CD4-positive, alpha-beta T cell treated with Interleukin-10 for 1 hour (primary cell): ENCODE measurements at places on chromosomes 12 and 14.
A peak's percentile ranks its signal among the peaks of the same experiment; 100 is the strongest.

DNA sequence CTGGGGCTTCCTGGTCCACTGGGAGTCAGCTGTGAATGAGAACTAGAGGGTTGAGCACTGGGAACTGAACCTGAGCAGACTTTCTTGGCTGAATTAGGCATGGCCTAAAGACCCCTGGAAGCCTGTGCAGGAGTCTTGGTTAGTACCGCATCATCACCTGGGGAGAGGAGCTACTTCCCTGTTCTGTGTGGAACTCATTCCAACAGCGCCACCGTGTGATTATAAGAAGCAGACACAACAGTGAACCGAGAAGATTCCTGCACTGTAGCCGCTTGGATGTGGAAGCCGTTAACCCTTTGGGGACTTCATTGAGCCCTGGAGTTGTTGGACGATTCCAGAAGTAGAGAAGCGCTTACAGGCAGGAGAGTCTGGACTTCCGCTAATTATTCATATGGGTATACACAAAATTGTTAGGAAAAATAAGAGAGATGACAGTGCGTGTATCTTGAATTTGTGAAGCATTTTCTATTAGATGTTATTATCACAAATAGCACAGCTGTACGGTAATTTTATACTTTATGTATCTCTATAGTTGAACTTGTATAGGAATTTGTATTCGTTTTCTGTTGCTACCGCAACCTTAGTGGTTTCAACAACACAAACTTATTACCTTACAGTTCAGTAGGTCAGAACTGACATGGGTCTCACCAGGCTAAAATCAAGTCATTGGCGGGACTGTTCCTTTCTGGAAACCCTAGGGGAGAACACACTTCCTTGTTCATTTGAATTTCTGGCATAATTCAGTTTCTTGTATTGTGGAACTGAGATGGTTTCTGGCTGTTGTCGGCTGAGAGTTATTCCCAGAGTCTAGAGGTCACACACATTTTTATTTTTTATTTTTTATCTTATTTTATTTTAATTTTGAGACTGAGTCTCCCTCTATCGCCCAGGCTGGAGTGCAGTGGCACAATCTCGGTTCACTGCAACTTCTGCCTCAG lies 100.7 kb downstream of the C2CD5 start:
- peak; percentile 80 for DNase-seq

GRCh38 chr12:10194160-10194670 lies 15.4 kb downstream of the TMEM52B start:
- DNase-seq: no peak

GRCh38 chr14:33606591-33606990 lies 344.3 kb downstream of the EGLN3 start:
- DNase-seq: no peak

- no peak for DNase-seq
These were observed 32.2 kb upstream of the NUBPL start for GRCh38 chr14:31529053-31529452.

GRCh38 chr12:2739832-2740641 lies 54.7 kb upstream of the FKBP4 start:
- DNase-seq: no peak

- DNase-seq: no peak
These were observed 56.9 kb downstream of the TSPAN9 start for GRCh38 chr12:3134126-3134525.

- no peak for DNase-seq
These were observed 28.3 kb downstream of the OAS2 start for GRCh38 chr12:113006641-113007040.

DNA sequence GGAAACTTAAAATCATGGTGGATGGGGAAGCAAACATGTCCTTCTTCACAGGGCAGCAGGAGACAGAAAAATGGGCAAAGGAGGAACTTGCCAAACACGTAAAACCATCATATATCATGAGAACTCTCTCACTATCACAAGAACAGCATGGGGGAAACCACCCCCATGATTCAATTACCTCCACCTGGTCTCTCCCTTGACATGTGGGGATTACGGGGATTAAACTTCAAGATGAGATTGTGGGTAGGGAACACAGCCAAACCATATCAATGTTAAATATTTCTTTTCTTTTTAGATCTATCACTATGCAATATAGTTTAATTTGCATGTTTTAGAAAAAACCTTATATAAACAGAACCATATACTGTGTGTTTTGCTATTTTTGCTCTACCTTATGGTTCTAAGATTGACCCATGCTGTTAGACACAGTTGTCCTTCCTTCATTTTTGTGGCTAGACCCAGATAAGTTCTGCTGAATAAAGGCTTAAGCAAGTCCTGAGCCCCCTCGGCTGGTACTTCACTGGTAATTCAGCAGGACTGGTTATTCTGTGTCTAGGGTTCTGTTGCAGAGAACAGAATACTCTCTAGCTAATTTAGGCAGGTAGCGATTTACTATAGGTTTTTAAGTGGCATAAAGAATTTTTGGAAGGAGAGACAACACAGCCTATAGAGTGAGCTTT lies 253.7 kb upstream of the HMGA2 start:
- DNase-seq: no peak

GRCh38 chr14:76784881-76785280 lies 23.6 kb downstream of the VASH1 start:
- DNase-seq: peak; percentile 74

DNA sequence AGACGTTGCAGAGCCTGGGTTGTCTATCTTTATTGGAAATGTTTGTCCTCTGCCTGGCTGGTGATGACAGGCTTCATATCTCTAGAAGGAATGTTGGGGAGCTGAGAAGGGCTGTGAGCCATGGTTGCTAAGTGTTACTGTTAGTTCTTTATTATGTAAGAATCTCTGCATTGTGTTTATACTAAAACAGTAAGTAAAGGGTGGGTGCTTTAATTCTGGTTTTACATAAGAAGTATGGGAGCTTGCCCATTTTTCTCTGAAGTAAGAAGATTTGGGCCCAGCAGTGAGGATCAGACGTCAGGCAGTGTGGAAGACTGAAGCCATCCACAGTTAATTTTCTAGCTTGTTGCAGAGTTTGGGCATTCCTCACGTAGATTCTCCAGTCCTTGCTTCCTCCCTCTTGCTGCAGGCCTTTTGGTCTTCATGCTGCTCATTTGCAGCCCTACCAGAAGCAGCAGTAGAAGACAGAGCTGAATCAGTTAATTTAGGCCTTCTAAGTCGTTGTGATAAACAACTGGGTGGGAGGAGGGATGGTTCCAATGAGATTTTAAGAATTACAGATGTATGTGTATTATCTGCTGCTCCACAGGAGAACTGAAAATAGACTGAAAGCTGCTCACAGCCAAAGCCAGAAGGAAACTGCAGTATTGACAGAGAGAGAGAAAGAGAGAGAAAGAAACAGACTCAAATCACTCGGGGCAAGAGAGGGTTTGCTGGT lies 21.4 kb downstream of the WNT5B start:
- DNase-seq: no peak

- DNase-seq: peak; percentile 11
These were observed 244.4 kb upstream of the GARIN2 start for GRCh38 chr14:66944872-66945271.
